ENCODE measurements at places on chromosomes 12 and 14.

- no peak for DNase-seq
Measured at GRCh38 chr14:76337635-76338545, 38.0 kb upstream of the ESRRB start.

DNA sequence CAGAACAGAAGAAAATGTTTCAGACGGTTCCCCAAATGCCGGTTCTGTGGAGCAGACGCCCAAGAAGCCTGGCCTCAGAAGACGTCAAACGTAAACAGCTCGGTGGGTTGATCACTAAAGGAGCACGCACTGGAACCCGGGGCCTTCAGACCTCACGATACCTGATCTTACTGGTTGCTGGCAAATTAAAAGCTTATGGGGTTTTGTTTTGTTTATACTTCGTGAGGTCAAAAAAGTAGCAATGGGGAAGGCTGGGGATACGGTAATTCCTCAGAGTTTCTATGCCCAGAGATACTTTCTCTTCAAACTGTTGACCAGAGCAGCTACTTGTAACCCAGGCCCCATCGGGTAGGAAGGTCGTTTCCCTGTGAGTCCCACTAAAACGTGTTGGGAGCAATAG lies 1.7 kb downstream of the CDKN1B start:
- DNase-seq, result no peak

DNA sequence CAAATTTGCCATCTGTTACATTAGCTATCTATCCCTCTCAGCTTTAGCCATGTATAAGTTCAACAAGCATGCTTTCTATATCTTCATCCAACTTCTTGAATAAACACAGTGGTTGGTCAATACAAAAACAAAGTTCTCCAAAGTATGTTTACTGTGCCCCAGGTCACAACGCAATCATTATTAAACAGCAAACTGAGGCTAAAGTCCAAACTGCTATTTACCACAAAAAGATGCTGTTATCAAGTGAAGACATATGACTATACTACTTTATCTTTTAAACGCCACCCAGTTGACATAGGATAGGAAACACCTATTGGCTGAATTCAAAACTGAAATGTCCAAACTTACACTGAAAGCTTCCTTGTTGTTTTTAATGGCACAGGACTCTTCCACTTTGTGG lies 11.7 kb downstream of the ZCCHC8 start:
- DNase-seq, result no peak

DNA sequence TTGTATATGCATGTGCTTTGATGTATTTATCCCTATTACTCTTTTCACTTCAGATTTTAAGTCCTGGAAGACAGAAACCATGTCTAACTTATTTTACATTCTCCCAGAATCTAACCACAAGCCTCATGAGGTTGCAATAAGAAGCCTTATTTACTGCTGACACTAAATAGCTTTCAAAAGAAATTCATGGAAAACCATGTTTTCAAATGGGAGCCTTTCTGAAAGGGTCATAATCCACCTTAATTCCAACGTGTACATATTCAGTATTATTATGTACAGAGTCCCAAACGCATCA lies 34.4 kb downstream of the CORO1C start:
- no peak for DNase-seq

DNA sequence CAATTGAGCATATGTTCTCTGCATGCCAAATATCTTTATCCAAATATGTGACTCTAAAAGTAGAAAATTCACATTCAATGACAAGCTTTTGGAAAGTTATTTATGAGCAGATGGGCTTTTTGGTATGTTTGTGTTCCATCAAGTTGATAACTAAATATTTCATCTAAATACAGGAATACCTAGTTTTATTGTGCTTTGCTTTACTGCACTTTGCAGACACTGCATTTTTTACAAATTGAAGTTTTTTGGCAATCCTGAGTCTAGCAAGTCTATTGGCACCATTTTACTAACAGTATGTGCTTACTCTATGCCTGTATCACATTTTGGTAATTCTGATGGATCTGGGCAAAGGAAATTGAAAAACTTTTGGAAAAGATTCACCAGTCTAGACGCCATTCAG lies 133.8 kb downstream of the ATXN7L3B start:
- DNase-seq, result no peak

DNA sequence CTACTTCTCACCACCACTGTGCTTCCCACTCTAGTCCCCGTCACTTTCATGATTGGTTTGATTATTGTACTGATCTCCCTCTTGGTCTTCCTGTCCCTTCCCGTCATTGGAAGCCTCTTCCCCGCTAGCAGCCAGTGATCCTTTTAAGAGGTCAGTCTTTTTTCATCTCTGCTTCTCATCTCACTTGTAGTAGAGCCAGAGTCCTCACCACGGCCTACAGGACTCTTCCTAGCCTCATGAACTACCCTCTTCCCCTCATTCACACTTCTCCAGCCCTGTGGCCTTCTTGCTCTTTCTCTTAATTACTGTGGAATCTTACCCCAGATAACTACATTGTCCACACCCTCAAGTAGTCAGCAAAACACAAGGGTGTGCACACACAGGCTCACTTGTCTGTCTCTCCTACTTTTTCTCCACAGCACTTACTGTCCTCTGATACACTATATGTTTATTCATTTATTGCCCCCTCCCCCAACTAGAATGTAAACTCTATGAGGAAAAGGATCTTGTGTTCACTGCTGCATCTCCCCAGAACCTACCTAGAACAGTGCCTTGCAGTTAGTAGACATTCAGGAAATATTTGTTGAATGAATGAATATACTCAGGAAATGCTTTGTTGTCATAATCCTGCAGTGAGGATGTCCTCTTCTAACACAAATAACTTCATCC lies 66.3 kb downstream of the CKB start:
- DNase-seq, result no peak

GRCh38 chr12:113299619-113300237 lies 35.2 kb downstream of the SLC8B1 start:
- DNase-seq, result no peak

- no peak for DNase-seq
Measured at GRCh38 chr14:51533160-51533559, 118.5 kb upstream of the FRMD6 start.

GRCh38 chr14:96275177-96276112 lies 19.4 kb downstream of the BDKRB1 start:
- peak; percentile 56 for DNase-seq

DNA sequence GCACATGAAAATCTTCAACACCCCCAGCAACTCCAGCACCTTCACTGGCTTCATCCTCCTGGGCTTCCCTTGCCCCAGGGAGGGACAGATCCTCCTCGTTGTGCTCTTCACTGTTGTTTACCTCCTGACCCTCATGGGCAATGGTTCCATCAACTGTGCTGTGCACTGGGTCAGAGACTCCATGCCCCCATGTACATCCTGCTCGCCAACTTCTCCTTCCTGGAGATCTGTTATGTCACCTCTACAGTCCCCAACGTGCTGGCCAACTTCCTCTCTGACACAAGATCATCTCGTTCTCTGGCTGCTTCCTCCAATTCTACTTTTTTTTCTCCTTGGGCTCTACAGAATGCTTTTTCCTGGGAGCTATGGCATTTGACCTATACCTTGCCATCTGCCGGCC lies 11.5 kb upstream of the OR11G2 start:
- DNase-seq, result no peak

DNA sequence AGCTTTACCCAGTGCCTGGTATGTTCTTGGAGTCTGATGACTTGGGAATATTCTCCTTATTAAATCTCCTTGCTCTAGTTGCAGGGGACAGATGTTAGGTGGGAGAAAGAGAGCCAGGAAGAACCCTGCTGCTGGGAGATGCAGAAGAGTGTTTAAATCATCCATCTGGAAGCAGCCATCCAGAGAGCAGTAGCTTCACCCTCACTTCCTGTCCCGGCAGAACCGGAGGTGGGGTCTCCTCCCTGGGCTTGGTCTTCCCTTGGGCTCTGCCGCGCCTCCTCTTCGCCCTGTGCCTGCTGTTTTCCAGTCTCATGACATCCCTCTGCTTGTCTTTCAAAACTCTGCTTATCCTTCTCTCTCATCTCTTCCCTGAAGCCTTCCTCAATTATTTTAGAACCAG lies 15.5 kb downstream of the B4GALNT3 start:
- DNase-seq, result no peak

DNA sequence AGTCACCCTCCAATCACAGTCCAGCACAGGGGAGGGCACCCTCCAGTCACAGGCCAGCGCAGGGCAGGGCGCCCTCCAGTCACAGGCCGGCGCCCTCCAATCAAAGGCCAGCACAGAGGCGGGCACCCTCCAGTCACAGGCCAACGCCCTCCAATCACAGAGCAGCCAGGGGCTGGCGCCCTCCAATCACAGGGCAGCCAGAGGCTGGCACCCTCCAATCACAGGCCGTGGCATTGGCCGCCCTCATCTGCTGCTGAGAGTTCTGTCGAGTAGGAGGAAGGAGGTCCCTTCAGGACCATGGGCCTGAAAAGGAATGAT lies 26.6 kb downstream of the DDX51 start:
- DNase-seq, result no peak

DNA sequence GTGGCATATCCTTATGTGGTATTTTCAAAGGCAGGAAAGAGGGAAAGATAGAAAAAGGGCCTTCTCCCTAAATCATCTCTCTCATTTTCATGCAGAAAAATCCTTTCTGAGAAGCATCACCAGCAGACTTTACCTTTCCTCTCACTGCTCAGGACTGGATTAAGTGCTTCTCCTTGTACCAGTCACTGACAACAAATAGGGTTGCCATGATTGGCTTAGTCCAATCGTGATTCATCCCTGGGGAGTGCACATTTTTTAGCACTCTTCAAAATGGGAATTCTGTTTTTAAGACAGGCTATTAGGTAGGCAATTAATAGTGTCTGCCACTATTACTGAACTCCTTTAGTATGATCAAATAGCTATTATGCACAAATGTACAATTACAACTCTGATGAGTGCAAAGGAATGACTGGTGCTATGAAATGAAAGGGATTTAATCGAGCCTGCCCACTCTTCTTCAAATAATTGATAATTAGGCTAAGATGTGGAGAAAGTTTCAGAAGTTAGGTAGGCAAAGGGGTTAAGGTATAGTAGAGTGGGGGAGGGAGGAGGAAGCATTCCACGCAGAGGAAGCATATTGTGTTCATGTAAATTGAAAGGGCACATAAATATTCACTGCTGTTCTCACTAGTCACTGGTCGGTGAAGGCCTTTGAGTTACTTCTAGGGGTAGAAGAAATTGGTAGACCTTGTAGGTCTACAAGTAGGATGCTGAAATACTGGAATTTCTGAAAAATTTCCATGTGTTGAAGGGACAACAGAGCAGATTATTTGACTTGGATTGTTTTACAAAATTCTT lies 84.0 kb downstream of the MSRB3 start:
- DNase-seq, result no peak

DNA sequence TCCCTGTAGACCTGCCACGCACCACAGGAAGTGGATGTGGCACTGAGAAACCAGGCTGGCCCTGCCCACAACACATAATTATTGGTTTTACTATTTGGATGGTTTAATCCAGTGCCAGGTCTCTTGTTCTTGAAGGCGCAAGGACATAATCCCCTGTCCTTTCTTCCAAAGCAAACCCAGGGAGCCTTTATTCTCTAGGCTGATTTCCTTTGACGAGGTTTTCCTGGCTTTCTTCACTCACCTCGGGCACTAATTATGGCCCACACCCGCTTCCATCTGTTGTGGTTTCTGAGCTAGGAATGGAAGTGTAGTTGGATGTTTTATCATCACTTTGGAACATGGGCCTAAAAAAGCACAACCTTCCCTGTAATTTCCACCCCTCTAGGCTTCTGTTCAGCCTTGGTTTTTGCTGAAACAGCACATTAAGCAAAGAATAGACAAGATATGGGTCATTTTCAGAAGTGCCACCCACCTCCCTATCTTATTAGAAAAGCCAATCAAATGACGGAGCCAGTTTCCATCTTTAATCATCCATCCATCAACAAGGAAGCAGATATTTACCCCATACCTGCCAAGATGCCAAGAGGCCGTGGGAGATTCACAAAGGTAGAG lies 73.9 kb downstream of the PPP1R36 start:
- DNase-seq, result no peak

GRCh38 chr14:96987086-96987474 lies 189.9 kb downstream of the VRK1 start:
- peak; percentile 14 for DNase-seq

- DNase-seq, result peak; percentile 71
Measured at GRCh38 chr14:73771848-73772638, 57.9 kb upstream of the PNMA1 start.

DNA sequence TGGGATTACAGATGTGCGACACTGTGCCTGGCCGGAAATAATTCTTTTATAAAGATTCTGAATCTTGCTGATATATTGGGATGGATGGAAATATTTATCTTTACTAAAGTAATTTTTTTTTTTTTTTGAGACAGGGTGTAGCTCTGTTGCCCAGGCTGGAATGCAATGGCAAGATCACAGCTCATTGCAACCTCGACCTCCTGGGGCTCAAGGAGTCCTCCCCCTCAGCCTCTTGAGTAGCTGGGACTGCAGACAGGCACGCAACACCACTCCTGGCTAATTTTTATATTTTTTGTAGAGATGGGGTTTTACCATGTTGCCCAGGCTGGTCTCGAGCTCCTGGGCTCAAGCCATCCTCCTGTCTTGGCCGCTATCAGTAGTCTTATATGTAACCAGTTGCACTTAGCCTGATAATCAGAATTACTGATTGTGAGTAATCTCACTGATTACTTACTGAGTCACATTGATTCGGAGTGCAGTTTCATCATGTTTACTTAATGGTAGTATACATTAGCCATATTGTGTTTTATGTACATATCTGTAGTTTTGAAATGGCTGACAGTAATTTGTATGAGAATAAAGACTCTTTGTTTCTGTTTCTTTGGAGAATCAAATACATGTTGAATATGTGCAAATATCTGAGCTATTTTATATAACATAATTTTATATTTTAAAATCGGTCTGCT lies 50.4 kb upstream of the LRTM2 start:
- no peak for DNase-seq

- no peak for DNase-seq
Measured at GRCh38 chr12:130948751-130949150, 5.0 kb upstream of the ADGRD1 start.

- DNase-seq, result peak; percentile 94
Measured at GRCh38 chr12:118376089-118377020, at the start of gene SUDS3. SUDS3 (plus strand) TSS chr12:118376555; CDS start chr12:118376692, 137 bp downstream.

DNA sequence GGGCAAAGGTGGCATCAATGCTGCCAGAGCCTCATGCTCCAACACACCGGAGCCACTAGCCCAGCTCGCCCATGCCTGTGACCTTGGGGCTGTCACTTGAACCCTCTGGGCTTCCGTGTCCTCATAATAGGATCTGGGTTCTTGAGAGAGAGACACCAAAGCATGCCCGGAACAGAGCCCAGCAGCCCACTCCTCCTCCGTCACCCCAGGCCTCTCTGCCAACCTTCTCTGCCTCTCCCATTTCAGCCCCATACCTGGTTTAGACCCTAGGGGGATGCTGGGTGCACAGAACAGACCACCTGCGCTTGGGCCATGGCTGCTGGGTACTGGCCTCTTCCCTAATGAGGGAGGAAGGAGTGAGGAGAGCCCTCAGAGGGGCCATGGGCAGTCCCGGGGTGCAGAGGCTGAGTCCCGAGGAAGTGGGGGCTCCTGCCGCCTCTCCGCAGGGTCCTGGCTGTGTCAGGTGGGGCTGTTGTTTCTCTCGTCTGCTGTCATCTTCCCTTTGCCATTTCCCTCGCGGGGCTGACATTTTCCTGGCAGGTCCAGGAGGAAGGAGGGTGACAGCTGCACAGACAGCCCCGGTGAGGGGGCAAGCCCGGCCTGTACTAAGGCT lies 172.4 kb upstream of the RTL1 start:
- DNase-seq, result no peak

GRCh38 chr12:61521258-61521657 lies 738.9 kb upstream of the USP15 start:
- no peak for DNase-seq

GRCh38 chr12:127970491-127970890 lies 296.5 kb upstream of the TMEM132C start:
- no peak for DNase-seq

Measured in CD4-positive, alpha-beta T cell treated with Interleukin-15 for 4 hours (primary cell).